ENCODE measurements at places on chromosomes 6 and 20.

DNA sequence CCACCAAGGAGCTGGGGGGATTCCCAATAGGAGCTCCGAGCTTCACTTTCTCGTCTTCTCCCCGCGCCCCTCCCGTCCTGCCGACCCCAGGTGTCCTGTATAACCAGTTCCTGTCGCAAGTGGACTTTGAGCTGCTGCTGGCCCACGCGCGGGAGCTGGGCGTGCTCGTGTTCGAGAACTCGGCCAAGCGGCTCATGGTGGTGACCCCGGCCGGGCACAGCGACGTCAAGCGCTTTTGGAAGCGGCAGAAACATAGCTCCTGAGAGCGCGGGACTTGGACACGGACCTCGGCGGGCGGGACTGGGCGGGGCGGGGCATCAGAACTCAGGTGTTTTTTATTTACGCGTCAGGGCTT, 340 bp upstream of the VARS2 start:
- DNase-seq: no peak

- DNase-seq: no peak
These were observed 72.4 kb upstream of the NHSL1 start for GRCh38 chr6:138571585-138572166.

DNA sequence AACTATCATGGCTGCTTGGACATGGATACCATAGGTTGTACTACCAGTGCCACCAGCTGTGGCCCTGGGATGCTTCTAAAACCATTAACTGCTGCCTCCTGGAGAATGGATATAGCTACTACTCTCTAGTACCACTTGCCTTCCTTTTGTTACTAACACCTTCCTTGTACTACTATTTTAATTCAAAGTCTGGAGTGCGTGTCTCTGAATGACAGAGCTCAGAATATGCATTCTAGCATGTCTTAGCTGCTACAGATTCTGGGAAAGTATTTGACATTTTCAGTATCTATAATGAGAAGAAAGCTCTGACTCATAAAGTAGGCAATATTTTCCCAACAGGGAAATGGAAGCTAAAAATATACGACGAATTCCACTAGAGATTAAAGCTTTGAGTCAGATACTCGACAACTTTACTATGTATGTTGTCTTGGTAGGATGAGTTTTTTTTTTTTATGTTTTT, 112.3 kb downstream of the PFDN4 start:
- no peak for DNase-seq

DNA sequence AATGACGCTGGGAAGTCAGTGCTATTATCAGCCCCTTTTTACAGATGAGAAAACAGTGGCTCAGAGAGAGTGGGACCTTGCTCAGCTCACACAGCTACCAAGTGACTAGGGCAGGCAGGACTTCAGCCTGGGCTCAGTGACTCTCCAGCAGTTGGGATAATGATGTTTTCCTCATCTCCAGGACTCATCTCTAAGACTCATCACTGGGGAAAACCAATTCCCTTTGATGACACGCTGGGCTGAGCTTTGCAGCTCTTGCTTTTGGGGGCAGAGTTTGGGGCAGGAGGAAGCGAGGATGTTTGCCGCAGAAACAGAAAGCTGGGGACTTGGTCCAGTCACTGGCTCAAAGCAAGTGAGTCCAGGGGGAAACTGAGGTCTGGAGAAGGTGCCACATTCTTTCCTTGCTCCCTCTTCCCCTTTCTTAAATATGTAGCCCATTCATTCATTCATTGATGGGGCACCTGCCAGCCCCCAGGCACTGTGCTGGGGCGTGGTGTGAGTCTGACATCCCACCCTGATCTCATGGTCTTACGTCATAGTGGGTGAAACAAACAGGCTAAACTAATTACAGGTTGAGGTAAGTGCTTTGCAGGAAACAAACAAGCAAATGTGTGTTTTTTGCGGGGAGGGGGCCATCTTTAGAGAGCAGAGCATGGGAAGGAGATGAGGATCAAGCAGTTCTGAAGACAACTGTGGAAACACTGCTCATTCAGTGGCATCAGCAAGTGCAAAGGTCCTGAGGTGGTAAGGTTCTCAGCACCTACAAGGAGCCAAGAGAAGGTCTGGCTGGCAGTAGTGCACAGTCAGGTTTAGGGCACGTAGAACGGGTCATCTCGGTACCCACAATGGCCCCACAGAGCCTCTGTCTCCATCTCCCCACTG, 74.4 kb upstream of the PMEPA1 start:
- DNase-seq: no peak

DNA sequence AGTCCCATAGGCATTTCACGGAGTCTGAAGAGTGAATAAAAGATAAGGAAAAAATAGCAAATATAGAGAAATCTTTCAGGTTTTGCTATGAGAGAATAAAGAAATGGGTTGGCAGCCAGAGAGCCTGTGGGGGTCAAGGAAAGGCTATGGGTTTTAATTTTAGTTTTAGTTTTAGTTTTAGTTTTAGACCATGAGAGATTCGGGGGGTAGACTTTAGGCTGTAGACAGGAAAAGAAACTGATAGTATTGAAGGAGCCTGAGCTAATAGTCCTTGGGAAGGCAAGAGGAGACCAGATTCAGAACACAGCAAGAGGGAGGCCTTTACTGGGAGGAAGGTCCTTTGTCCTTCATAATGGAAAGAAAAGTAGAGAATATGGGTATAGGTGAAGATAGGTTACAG, 19.3 kb downstream of the DOP1A start:
- no peak for DNase-seq

Measured in anterior cingulate cortex (tissue), 58 donors.